ENCODE measurements at places on chromosomes 6 and 20.

GRCh38 chr6:148855744-148856143 lies 108.9 kb downstream of the UST start:
- DNase-seq = no peak

DNA sequence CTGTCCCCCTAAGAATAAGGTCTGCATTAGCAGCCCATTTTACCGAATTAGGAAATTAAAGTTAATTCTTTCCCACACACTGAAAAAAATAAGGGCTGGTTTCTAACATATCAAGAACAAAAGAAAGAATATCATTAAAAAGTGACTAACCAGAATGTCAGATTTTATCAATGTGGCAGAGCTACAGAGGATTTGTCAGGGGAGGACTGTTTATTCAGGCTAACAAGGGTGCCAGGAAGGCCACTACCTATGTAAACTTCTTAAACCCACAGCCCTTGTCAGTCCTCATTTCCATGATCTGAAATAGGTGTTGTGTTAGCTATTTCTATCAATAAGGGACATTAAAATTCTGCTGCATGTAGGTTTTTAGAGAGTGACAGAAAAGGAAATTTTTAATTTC lies 76.4 kb downstream of the BACH2 start:
- no peak for DNase-seq

- DNase-seq = no peak
These were observed 20.6 kb downstream of the RBCK1 start for GRCh38 chr20:428658-429200.

- DNase-seq = no peak
These were observed 235.2 kb downstream of the SYNE1 start for GRCh38 chr6:152401978-152402377.

DNA sequence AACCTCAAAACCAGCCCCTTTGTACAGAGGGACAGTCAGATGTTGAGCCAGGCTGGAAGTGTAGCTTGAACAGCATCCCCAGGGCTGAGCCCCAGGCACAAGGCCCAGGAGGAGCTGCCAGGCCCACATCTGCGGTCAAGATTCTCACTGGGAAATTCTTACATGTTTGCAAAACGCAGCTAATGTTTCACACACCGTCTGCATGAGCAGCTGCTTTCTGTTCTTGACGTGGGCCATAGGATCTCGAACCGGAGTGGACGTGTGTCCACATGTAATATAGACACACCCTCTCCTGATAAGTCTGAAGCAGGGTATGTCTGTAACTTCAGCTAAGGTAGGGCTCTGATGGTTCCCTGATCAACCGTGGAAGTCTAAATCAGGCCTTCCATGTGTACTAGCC lies 41.3 kb upstream of the TRAF3IP2 start:
- DNase-seq = no peak

DNA sequence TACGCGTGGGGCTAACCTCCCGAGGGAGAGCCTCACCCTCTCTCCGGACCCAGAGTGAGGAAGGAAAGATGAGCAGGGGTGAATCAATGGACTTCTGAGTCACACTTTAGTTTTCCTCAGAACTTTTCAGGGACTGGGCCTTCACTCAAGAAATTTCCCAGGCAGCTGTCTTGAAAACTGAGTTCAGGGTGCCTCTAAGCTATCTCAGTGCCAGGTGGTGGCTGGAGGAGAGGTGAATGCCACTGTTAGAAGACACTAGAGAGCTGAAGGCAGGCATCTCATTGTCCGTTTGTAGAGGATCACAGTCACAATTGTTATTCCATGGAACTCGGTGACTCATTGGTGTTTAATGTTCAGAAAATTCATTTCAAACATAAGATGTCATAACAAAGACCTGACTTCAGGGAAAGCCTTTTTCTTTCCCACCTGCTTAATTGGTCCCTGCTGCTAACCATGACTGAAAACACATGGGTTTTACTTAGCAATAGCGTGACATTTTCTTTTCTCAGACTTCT lies 5.3 kb upstream of the SERPINB6 start:
- no peak for DNase-seq

DNA sequence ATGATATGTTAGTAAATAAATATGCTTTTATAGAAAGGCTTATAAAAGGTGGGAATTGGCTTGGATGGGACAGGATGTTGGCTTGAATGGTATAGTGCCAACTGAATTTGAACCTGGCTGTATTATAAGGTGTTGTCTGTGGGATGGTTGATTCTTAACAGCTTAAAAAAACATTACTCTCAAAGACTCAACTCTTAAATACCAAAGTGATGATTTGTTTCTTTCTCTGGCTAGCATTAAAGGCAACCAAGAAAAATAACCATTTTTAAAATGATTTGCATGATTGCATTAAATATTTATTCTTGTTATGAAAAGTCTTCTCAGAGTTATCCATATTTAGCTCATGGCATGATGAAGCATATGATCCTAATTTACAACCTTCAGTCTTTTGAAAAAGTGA lies 216.2 kb downstream of the RIMS1 start:
- DNase-seq = no peak

GRCh38 chr6:71608646-71609045 lies 277.7 kb upstream of the RIMS1 start:
- DNase-seq = no peak

Measured in central memory CD4-positive, alpha-beta T cell (primary cell).